CD14-positive monocyte (primary cell): ENCODE measurements at places on chromosomes 7 and 10.

DNA sequence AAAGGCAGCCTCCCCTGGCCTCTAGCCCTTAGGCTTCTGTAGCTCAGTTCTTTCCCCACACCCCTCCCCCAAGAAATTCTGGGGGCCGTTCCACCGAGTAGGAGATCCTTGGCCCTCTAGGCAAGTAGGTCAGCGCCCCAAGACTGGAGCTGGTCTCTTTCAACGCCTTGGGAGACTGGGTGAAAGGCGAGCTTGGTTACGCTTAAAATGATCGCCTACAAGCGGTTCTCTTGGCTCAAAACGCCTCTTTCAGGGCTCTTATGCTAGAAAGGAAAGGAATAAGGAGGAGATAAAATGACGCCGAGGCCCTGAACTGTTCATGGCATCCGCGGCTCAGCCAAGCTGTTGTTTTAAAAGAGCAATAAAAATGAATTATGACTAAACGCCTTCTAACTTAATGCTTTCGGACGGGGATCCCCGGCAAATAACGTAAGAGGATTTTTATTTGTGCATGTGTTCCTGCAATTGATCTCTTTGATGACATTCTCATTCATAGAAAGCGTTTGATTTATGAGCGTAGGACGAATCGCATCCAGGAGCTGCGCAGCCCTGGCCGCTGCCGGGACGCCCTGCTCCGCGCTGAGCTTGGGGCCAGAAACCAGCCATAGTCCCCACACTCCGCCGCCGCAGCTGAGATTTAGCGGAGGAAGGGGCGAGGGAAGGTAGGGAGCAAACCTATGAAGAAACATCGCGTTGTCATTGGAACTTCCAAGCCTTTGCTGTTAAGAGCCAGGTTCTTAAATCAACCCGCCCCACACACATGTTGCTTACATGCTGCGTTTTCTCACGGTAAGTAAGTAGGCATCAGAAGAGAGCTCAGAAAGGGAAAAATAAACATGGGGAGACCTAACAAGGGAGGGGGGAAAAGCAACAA is 3.0 kb upstream of the HOXA1 start:
- no peak for DNase-seq

DNA sequence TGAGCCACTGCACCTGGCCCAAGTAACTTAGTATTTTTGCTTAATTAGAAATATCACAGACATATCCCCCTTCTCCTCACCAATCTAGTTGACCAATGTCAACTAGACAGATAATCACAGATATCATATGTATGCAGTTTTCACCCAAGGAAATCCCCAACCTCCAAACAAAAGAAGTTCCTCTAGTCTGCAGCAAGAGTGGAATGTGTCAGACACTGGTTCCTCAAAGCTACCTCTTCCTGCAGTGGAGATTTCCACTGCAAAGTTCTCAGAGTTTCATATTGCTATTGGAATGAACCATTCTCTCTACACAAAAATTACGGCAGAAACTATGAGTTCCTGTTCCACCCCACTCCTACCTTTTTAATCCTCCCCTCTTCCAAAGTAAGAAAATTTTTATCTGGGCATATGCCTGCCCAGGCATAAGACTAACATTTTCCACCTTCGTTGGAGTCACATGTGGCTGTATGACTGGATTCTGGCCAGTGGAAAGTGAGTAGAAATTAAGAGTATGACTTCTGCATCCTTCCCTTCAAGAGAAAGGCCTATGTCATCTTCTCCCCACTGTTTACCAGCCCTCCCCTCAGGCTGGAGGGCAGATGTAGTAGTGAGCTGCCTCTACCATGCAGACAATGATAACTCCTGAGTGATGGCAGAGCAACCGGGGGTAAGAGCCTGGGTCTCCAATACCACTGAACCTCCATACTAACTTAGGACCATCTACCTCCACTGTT is 103.0 kb downstream of the MYOF start:
- peak; percentile 83 for DNase-seq

DNA sequence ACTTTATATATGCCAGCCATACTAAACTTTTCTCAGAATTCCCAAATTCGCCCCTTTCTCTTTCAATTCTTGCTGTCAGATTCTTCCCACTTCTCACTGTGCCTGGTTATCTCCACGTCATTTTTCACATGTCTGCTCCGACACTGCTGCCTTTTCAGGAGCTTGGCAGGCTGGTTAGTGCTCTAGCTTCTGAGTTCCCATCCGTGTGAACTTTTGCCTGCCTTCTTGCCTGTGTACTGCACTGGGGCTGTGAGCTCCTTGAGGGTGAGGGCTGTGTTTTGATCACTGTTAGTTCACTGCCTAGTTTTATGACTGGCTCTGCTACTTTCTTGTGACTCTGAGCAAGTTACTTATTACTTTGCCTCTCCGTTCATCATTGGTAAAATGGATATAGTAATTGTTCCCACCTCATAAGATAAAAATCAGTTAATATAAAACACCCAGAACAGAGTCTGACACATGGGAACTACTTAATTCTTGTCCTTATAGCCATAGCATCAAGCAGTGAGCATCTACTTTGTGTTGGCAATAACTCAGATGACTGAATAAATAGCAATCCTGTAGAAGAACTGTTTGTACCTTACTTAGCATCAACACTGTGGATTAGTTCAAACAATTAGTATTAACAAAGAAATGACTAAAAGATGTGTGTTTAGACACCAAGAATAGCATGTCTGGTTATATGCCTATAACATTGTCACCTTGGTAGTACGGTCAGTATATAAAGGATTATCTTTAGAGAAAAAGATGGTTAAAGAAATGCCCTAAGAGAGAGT is 5.5 kb downstream of the GSTO1 start:
- DNase-seq, result peak; percentile 23

- DNase-seq, result no peak
Observed at GRCh38 chr7:110762546-110763225, 328.2 kb upstream of the LRRN3 start.

DNA sequence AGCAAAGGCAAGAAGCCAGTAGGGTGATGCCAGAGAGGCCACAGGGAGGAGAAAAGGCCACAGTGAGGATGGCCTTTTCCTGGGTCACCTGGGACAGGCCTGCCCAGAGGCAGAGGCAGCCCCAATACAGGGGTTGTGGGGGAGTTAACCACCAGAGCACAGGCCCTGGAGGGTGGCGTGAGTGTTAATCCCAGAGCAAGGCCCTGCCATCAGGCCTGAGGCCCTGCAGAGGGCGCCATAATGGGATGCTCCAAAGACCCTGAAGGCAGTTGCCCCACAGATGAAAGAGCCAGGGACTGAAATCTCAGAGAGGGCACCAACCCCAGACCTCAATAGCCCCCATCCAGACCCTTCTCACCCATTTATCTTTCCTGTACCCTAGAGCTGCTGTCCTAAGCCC is 23.9 kb downstream of the SLC13A4 start:
- no peak for DNase-seq

GRCh38 chr7:1407892-1408291 is 51.4 kb downstream of the MICALL2 start:
- no peak for DNase-seq

- no peak for DNase-seq
Observed at GRCh38 chr10:14664345-14664744, 110.4 kb downstream of the FAM107B start.

- no peak for DNase-seq
Observed at GRCh38 chr7:127252377-127252713, 396 bp downstream of the GRM8 start.

- DNase-seq, result no peak
Observed at GRCh38 chr10:77433546-77433945, 204.1 kb downstream of the KCNMA1 start.
